ENCODE measurements at places on chromosomes 5 and 9.

GRCh38 chr5:125073090-125073489 is 326.7 kb upstream of the ZNF608 start:
- no peak for DNase-seq

DNA sequence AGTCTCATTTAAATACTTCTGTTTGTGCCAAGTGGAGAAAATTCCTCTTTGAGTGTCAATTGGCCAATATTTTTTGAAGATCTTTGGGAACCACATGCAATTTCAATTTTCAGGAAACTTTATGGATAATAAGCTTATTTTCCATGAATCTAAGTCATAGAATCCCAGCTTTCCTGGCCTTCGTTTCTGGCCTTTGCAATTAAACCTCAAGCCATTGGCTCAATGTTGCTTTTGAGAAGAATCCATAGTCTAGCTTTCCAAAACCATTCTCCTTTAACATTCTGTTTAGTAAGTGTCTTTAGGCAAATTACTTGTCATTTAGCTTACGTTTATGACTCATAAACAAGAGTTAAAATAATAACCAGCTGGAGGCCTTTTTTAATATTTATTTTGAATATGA is 145.0 kb upstream of the FTMT start:
- DNase-seq: no peak

- no peak for DNase-seq
Observed at GRCh38 chr9:2616692-2617377, 4.8 kb upstream of the VLDLR start.

- peak; percentile 38 for DNase-seq
Observed at GRCh38 chr9:96868709-96869108, 14.4 kb upstream of the ZNF782 start.

DNA sequence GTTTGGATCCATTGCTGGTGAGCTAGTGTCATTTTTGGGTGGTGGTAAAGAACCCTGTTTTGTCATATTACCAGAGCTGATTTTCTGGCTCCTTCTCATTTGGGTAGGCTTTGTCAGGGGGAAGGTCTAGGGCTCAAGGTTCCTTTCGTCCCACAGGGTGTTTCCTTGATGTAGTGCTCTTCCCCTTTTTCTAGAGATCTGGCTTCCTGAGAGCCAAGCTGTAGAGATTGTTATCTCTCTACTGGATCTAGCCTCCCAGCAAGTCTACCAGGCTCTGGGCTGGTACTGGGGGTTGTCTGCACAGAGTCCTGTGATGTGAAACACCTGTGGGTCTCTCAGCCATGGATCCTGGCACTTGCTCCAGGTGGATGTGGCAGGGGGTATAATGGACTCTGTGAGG is 145.9 kb downstream of the HINT1 start:
- no peak for DNase-seq

DNA sequence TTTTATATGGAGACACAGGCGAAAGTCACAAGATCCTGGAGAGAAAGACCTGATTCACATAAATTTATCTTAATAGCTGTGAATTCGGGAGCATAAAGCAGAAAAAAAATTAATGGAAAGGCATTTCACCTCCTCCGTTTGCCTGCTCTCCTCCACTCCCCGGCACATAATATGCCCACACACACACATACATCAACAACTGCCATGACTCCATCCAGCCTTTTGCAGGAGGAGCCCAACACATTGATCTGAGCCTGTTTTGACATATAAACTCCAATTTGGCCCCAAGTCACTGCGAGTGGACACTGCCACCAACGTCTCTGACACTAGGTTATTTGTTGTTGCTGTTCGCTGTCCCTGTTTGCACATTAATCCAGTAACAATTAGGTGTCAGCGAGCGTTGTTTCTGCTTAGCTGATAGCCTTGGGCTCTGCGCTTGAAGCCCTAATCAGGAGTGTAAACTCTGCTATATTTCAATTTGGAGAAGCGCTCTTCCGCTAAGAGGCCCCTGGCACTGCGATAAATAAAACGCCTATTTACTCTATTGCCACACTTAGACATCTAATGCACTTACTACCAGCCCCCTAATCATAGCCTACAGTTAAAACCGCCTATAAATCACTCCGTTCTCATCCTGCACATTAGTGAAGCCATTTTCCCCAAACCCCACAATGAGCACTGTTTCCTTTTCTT is 195.8 kb upstream of the TBCA start:
- DNase-seq: no peak

DNA sequence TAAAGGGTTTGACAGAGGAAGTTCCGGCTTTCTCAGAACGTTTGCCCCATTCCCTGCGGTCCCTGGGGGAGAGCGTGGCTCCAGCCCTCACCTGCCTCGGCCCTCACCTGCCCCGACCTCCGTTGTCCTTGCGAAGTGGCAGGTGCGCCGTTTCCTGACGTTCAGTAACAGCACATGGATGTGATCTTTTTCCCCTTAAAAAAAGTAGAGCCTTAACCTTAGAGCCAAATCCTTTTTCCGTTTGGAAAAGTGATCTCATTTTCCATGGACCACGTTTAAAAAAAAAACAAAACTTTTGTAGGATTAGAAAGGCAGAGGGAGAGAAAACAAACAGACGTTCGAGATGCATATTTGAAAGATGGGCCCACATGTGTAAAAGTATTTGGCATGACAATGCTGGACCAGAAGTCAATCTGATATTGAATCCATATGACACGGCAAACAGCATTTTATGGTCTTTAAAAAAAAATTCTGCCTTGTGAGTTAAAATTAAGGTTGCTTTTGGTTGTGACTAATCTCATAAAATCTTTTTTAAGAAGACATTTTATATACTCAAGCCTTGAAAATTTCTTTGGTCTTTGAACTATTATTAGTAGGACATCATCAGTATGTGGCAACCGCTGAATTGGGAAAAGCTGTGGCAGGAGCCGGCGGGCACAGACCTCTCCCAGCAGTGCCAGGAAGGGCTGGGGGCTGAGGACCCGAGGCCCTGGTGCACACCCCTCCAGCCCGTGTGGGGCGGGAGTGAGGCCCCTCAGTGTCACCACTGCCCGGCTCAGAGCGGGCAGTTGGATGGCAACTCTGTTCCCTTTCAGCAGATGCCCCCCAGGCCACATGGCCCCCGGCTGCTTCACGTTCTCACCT is 42.5 kb upstream of the EXOC3 start:
- DNase-seq: no peak

- no peak for DNase-seq
Observed at GRCh38 chr5:163607256-163607655, 101.8 kb downstream of the MAT2B start.

DNA sequence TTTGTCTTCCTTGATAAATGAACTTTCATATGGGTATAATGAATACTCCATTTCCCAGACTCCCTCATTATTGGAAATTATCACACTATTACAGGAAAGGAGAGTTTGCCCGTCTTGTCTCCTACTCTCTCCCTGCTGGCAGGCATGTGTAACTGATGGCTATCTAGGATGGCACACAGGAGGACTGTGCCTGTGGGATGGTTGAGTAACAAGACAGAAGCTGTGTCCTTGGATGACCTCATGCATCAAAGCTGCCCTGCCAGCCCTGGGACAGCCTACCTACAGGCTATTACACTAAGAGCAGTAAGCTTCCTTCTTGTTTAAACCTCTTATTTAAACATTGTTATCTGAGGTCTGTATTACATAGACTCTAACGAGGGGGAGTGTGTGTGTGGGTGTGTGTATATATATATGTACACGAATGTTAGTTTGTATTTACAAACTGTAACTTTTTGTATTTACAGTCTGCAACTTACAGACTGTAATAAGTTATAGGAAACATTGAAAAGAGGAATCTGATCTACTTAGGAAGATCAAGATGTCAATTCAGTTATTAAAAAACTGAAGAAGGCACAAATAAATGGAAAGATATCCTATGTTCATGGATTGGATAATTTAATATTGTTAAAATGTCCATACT is 247.6 kb upstream of the ACO1 start:
- no peak for DNase-seq
